Left colon (tissue), 2 donors: ENCODE measurements at places on chromosomes 7 and 10. TPM values are rescaled to one million over a fixed set of nuclear protein-coding genes. Genes with fewer than 3 reads are reported as not detected.

GRCh38 chr7:145269418-145270161 is 433.7 kb upstream of the TPK1 start:
- DNase-seq = no peak

GRCh38 chr10:131280101-131280500 is 31.4 kb downstream of the TCERG1L start:
- DNase-seq = no peak

GRCh38 chr10:76086761-76087639 is 655.6 kb downstream of the LRMDA start:
- peak; percentile 56 for DNase-seq

DNA sequence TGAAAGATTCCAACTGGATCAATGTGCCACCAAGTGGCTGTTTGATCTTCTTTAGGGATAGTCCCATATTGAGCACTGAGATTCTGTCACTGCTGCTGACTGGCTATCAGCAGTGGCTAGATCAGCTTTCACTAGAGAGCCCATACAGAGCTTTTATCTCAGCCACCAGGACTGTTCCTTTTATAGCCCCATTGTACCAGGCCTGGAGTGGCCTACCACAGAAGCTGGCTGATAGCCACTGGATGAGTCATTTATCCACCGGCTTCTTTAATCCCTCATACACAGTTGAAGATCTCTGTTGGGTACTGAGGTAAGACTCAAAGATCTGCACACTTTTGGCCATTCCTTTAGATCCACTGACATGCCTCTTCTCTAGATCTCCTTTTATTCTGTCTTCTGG is 1101.1 kb downstream of the SORCS3 start:
- no peak for DNase-seq

GRCh38 chr10:127736915-127737562 is at the start of gene FOXI2:
Gene FOXI2, plus strand, starts transcription at chr10:127737185. Its CDS starts 89 bp downstream, at chr10:127737274.
- no peak for DNase-seq

- peak; percentile 85 for DNase-seq
Observed at GRCh38 chr7:74479961-74480829, 26.5 kb downstream of the GTF2IRD1 start.

GRCh38 chr7:30922596-30922995 is 10.9 kb downstream of the AQP1 start:
- DNase-seq = peak; percentile 1

- no peak for DNase-seq
Observed at GRCh38 chr7:28473571-28474281, 61.4 kb downstream of the CREB5 start.

- DNase-seq = peak; percentile 67
Observed at GRCh38 chr10:11145495-11145855, 127.8 kb downstream of the CELF2 start.

DNA sequence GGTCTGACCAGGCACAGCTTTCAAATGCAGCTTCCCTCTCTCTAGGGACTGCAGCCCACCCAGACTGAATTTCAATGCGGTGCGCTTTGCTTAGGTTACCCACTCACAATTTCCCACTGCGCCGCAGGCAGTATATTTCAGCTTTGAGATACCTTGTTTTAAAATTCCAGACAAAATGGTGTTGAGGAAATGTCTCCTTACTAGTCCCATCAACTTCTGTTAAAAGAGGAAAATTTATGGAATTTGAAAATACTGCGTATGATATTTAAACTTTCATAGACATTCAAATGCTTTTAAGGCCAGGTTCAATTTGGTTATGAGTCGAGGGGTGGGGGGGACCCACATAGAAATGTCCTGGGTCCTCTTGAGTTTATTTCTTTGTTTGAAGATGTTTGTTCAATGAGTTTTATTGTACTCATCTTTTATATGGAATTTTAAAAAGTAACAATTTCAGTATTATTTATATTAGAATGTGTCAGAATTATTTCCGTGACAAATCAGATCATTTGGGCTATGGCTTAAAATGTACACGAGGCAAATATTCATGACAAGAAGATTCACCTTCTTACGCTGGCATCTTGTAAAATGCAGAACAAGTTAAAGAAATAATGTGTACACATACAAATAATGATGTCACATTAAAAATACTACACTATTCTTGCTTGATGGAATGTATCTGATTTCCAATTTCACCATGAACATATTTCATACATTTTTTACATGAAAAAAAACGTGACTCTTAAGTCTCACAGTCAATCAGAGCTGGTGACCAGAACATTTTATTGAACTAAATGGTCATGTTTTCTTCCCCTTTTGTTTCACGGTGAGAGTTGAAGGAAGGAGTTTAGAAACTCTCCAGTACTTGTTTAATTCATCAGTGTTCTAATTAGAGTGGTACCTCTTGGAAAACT is 1.3 kb downstream of the IKZF1 start:
- DNase-seq = no peak

DNA sequence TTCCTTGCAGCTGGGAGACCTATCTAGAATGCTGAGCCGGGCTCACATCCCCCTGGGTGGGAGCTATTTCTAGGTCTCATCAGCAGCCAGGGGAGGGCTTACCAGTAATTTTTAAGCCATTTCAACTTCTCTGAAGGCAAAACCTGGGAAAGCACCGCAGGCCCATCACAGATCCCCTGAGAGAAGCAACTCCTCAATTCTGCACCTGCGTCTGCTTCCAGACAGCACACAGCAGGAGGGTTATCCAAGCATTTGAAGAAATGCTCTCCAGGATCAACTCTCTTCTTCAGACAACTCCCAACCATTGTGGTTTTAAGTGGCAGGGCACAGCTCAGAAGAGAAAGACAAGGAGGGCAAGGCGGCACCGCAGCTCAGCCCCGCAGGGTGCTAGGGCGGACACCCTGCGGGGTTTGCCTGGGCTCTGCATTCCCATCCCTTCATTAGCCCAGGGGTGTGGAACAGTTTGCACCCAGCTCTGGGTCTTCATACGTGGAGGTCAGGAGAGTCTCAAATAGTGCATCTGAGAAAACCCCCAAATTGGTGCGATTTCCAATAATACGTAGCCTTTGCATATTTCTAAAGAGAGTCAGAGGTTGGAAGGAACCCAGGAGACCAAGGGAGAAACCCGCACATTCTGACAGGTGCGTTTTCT is 618.7 kb downstream of the DNAJB6 start:
- no peak for DNase-seq

GRCh38 chr7:88460650-88461049 is 154.0 kb upstream of the STEAP4 start:
- DNase-seq = no peak

DNA sequence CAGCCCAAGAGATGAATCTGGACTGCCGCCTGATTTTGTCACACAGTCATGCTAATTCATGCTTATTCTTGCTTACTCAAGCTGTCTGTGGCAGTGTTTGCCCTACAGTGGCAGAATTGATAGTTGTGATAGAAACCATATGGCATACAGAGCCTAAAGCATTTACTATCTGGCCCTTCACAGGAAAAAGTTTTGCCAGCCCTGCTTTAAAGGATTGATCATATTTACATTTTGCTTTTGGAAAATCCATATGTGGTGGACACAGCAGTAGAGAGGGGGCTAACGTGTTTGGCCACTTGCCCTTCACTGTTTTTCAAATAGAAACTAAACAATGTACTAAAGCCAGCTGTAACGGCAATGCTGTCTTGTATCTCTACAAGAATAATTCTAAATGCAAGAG is 974.0 kb upstream of the GHITM start:
- no peak for DNase-seq

The BBIP1 gene
- total RNA-seq = 15.7 TPM

The SCIN gene
- total RNA-seq = 95.5 TPM

The FAM25C gene
- not detected for total RNA-seq

The TRIM24 gene
- total RNA-seq = 20.0 TPM

The DLX6 gene
- total RNA-seq = not detected

The RADIL gene
- total RNA-seq = 1.9 TPM
